ENCODE measurements at places on chromosomes 3 and 15. TPM values are rescaled to one million over a fixed set of nuclear protein-coding genes. Genes with fewer than 3 reads are reported as not detected.

DNA sequence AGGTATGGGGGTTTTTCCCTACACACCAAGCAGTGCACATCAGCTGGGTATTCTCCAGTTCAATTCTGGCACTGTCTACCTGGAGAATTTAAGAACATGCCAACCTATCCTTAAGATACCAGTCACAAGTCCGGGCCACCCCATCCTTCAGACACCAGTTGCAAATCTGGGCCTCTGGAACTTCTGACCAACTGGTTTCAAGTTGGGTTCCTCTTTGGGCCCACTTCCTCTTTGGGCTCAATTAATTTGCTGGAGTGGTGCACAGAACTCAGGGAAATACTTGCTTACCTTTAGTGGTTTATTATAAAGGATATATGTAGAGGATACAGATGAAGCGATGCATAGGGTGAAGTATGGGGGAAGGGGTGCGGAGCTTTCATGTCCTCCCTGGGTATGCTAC, 25.3 kb downstream of the GLCE start:
- no peak for DNase-seq
- no peaks in the 10 kb centered on the region for H3K4me1 ChIP-seq
- no peak overlapping the region for H3K4me3 ChIP-seq
- H3K36me3 ChIP-seq: peaks cover 3% of the 10 kb centered on the region
- H3K27me3 ChIP-seq: no peaks in the 10 kb centered on the region

Gene ROBO2
- total RNA-seq: 0.39 TPM

- no peaks in the 10 kb centered on the region for H3K36me3 ChIP-seq
- H3K4me1 ChIP-seq: peaks cover 12% of the 10 kb centered on the region
- H3K27me3 ChIP-seq: no peaks in the 10 kb centered on the region
- H3K4me3 ChIP-seq: no peak overlapping the region
These were observed 316.0 kb downstream of the RORA start for GRCh38 chr15:60912984-60913697.

DNA sequence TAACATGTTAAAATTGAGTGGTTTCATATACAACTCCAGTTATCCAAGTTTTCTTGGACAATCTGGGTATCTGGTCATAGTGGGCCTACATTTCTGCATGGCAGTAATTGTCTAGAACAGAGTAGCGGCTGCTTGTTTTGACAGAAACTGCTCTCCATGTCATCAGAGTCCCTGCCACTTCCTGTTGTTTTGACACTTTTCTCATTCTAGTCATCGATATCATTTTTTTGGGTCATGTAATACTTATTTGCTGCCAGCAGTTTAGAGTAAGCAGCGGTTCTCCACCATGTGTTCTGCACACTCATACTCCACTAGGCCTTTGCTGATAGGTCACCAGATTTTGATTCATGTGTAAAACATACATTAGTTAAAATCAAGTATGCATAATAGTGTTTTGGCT, 81.5 kb downstream of the SLC25A26 start:
- no peaks in the 10 kb centered on the region for H3K27me3 ChIP-seq
- no peak overlapping the region for H3K4me3 ChIP-seq
- H3K4me1 ChIP-seq: no peaks in the 10 kb centered on the region
- no peak for DNase-seq
- H3K27ac ChIP-seq: no peak overlapping the region
- H3K36me3 ChIP-seq: no peaks in the 10 kb centered on the region

Gene TUSC7
- not detected for total RNA-seq

Gene CEP19
- 3.4 TPM for total RNA-seq

GRCh38 chr3:153066983-153067382, 95.0 kb upstream of the RAP2B start:
- no peak for DNase-seq
- no peak overlapping the region for H3K27ac ChIP-seq
- H3K4me1 ChIP-seq: peaks cover 8% of the 10 kb centered on the region

DNA sequence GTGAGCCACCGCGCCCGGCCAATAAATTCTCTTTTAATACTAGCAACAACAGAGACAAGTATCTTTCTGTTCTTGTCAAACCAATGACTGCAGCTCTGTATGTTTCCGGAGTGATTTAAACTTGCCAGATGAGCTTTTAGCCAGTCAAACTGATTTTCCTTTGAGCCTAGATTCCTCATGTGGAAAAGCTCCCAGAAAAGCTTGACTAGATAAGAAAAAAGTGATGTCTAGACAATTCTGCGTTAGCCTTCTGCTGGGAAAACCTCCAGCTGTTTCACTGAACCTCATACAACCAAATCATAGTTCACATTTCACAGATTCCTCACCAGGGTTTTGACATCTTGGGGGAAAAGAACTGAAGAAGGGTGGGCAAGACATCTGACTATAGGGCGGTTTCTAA, 78.6 kb downstream of the MAGI1 start:
- H3K36me3 ChIP-seq: no peaks in the 10 kb centered on the region
- H3K4me3 ChIP-seq: no peak overlapping the region
- H3K27ac ChIP-seq: no peak overlapping the region
- H3K4me1 ChIP-seq: peaks cover 47% of the 10 kb centered on the region
- H3K27me3 ChIP-seq: no peaks in the 10 kb centered on the region

GRCh38 chr3:175411946-175412345, 552.8 kb downstream of the NAALADL2 start:
- H3K4me3 ChIP-seq: no peak overlapping the region
- H3K27me3 ChIP-seq: no peaks in the 10 kb centered on the region
- no peaks in the 10 kb centered on the region for H3K36me3 ChIP-seq
- DNase-seq: no peak
- no peak overlapping the region for H3K27ac ChIP-seq

- DNase-seq: peak; percentile 46
- H3K27ac ChIP-seq: no peak overlapping the region
- no peak overlapping the region for H3K4me3 ChIP-seq
These were observed 100.9 kb downstream of the PGPEP1L start for GRCh38 chr15:98906712-98907083.

GRCh38 chr15:24861014-24861690, 93.6 kb upstream of the SNRPN start:
- no peaks in the 10 kb centered on the region for H3K27me3 ChIP-seq
- no peaks in the 10 kb centered on the region for H3K4me1 ChIP-seq
- no peak for DNase-seq
- no peaks in the 10 kb centered on the region for H3K36me3 ChIP-seq
- H3K27ac ChIP-seq: no peak overlapping the region

DNA sequence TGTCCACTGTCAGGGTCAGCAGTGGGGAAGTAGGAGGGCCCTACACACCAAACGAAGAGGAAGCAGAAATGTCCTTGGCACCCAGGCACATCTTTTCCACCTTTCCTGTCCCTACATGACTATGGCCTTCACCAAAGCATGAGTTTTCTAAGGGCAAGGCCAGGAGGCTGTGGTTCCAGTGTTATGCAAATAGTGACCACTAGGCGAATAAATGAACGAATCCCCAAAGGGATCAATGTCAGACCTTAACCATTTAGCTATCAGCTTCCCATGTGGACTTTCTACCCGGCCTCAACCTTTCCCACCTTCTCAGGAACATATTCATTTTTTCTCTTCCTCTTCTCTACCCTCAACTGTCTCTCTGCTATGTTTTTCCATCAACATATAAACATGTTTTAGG, 63.1 kb downstream of the NTRK3 start:
- H3K36me3 ChIP-seq: no peaks in the 10 kb centered on the region
- H3K27me3 ChIP-seq: no peaks in the 10 kb centered on the region
- DNase-seq: no peak
- H3K27ac ChIP-seq: no peak overlapping the region

GRCh38 chr3:8662594-8662993, 18.0 kb upstream of the SSUH2 start:
- H3K27me3 ChIP-seq: no peaks in the 10 kb centered on the region
- no peak for DNase-seq
- no peak overlapping the region for H3K27ac ChIP-seq
- no peaks in the 10 kb centered on the region for H3K36me3 ChIP-seq
- H3K4me1 ChIP-seq: peaks cover 29% of the 10 kb centered on the region

Gene MANF
- 75.0 TPM for total RNA-seq

DNA sequence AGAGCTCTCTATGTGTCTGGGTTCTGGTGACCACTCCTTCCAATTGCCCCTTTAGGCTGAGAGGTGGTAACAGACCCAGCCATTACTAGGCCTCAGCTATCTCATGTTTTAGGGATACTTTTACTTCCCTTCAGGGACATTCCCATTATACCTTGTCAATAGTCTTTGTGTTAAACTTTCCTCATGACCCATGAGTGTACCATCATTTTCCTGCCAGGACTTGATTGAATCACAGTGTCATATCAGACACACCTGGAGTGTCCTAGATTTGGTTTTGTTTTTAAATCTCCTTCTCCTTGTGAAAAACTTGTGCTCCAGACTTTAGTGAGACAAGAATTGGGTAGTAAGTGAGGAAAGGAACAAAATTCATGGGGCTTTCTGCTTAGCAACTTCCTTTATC, 136.6 kb downstream of the KCNAB1 start:
- no peak for DNase-seq
- H3K27me3 ChIP-seq: no peaks in the 10 kb centered on the region
- no peaks in the 10 kb centered on the region for H3K36me3 ChIP-seq
- H3K4me3 ChIP-seq: no peak overlapping the region
- no peaks in the 10 kb centered on the region for H3K4me1 ChIP-seq

- no peak for DNase-seq
- H3K27ac ChIP-seq: no peak overlapping the region
- H3K4me3 ChIP-seq: no peak overlapping the region
- H3K4me1 ChIP-seq: peaks cover 13% of the 10 kb centered on the region
- H3K36me3 ChIP-seq: peaks cover 3% of the 10 kb centered on the region
These were observed 65.9 kb downstream of the CHAC1 start for GRCh38 chr15:41019174-41019573.

DNA sequence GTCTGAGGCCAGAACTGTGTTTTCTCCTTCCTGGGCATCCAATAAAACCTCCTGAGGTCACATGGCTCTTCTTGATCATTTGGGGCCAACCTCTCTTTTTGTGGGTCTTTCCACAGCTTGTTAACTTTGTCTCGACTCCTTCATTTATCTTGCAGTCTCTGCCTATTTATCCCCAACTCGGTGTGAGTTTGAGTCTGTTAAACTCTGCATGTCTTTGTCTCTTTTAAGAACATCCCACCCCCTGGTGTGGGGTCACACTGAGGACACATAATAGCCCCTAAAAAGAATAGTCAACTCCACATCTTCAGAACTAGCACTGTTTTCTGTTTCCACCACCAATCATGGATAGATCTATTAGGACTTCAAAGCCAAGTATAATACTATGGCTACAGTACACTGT, 187.2 kb downstream of the TLE3 start:
- peaks cover 14% of the 10 kb centered on the region for H3K4me1 ChIP-seq
- H3K27me3 ChIP-seq: no peaks in the 10 kb centered on the region
- DNase-seq: no peak
- no peak overlapping the region for H3K4me3 ChIP-seq
- no peaks in the 10 kb centered on the region for H3K36me3 ChIP-seq

GRCh38 chr3:189937302-189938127, 183.2 kb downstream of the P3H2 start:
- H3K4me1 ChIP-seq: peaks cover 54% of the 10 kb centered on the region
- H3K4me3 ChIP-seq: peak overlapping the region; percentile 10
- H3K36me3 ChIP-seq: peaks cover 14% of the 10 kb centered on the region
- H3K27ac ChIP-seq: peak overlapping the region; percentile 98

- H3K36me3 ChIP-seq: no peaks in the 10 kb centered on the region
- DNase-seq: no peak
- H3K27me3 ChIP-seq: peaks cover 38% of the 10 kb centered on the region
- no peak overlapping the region for H3K27ac ChIP-seq
These were observed 20.7 kb upstream of the GOLGA6C start for GRCh38 chr15:75237316-75237982.

GRCh38 chr3:194046531-194046930, 89.4 kb upstream of the HES1 start:
- no peak for DNase-seq
- H3K27ac ChIP-seq: no peak overlapping the region
- H3K27me3 ChIP-seq: no peaks in the 10 kb centered on the region

DNA sequence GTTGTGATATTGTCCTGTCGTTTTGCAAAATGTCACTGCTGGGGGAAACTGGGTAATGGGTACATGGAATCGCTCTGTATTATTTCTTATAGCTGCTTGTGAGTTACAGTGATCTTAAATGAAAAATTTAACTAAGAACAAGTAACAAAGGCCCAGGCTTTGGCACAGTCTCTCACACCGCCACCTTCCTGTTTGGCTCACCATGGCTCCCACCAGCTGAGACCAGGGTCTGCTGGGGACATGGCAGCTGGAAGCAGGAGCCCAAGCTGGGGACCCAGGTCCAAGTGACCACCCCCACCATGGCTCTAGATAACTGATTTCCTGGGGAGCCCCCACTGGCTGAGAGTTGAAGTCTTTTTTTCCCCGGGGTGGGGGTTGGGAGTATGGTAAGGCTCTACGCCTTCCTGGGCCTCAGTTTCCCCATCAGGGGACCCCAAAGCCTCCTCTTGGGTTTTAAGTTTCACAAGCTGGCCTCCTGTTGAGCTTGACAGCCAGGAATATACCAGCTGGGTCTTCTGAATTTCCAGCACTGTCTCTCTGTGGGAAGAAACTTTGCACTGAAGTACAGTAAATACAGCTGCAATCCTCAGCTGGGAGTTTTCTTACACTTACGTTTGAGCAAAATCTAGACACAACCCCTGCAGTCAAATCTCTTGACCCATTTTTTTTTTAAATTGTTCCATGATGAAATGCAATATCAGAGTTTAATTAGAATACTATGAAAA, 26.1 kb downstream of the ABTB1 start:
- no peak overlapping the region for H3K27ac ChIP-seq
- no peaks in the 10 kb centered on the region for H3K27me3 ChIP-seq
- H3K36me3 ChIP-seq: no peaks in the 10 kb centered on the region
- no peak for DNase-seq

DNA sequence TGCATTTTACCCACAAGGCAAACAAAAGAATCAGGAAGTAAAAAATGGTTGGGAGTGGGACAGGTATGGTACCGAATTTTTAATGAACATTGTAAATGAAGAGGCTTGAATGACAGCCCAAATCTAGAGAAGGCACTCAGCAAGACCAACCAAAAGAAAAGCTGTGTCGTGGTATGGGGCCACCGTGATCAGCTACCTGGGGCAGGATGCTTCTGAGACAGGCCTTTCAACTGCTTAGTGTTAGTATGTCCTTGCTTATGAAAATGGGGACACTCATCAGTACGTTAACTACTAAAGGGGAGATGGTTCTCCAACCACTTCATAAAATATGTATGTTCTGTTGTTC, 228.7 kb upstream of the ST8SIA2 start:
- H3K36me3 ChIP-seq: 0 out of 2 replicates have a peak, but pooled peaks cover 5% of the 10 kb centered on the region
- no peaks in the 10 kb centered on the region for H3K4me1 ChIP-seq
- H3K27ac ChIP-seq: no peak overlapping the region
- no peaks in the 10 kb centered on the region for H3K27me3 ChIP-seq
- no peak overlapping the region for H3K4me3 ChIP-seq

DNA sequence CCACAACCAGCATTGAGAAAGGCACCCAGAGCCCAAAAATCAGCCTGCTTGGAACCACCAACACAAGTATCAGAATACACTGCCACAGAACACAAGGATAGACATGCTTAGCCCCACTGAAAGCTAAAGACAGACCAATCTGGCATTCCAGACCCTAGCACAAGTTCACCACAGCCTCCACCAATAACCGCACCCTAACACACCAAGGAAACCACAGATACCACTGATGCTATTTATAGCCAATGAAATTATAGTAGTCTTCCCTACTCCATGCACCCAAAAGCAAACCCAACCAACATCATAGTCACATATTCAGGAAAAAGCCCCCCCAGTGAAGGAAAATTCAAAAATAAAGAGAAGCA, 83.9 kb upstream of the STT3B start:
- no peaks in the 10 kb centered on the region for H3K27me3 ChIP-seq
- no peak overlapping the region for H3K4me3 ChIP-seq
- no peaks in the 10 kb centered on the region for H3K36me3 ChIP-seq
- DNase-seq: no peak
- H3K4me1 ChIP-seq: peaks cover 18% of the 10 kb centered on the region

Data from PC-9 (cell line).